HTR-8/SVneo (cell line): ENCODE measurements at places on chromosomes 2 and 18.

DNA sequence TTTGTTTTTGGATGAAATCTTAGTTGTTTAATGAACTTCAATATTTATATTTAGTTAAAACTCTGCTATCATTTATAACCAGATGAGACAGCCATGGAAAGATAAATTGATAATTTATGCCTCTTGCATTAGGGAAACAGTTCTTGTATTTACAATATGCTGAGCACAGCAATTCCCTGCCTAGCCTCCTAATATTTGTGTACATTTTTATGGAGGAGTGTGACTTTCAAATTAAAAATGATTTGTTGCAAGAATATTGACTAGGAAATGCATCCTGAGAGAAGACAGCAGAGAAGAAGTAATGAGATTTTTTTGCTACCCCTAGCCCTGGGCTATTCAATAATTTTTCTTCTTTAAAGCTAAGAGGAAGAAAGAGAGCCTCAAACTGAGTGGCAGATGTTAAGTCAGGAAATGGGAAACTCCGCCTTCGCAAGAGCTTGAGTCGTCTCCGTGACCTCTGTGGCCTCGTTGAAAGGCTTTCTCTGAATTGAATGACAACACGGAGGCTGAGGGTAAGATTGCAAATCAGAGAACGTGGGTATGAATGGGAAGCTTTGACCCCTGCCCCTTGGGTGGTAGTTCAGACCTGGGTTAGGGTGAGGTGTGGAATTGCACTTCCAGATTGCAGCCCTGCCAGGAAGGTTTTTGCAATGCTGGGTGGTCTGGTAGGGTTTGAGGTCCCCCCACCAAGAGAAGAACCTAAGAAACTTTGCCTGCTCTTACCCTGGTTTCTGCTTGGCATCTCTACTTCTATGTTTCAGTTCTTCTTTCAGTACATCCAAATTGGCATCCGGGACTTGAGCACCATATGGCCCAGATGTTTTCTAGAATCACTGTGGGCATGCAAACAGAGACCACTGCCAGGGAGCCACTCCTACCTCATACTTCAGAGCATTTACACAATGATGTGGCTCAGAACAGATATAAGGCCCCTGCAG lies 210.3 kb upstream of the RBMS1 start:
- no peak for DNase-seq

DNA sequence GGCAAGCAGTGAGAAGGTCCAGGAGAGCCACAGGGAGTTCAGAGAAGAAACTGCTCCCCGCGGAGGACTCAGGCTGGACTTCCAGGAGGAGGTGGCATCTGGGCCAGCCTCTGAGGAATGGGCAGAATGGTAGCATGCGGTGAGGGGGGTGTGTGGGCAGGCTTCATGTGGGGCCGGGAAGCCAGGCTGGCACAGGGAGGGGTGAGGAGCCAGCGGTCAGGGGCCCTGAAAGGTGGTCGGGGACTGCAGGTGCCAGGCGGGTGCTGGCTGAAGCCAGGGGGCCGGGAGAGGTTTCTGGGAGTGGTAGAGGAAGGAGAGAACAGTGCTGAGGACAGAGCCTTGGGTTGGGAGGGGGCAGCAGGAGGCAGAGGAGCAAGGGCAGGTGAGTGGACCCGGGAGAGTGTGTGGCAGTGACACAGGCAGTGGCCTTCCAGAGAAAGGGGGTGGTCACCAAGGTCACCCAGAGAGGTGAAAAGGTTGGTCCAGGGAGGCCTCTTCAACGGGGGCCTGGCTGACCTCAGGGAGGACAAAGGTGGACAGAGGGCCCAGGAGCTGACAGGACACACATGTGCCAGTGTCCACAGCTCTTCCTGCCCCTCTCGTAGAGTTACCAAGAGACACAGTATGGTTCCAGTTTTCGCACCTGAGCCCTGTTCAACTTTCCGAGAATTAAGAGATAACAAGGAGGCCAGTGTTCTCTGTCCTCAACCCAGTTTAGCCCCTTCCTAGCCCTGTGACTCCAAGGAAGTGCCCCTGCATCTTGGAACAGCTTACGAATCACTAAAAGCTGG lies 101.2 kb upstream of the ASB18 start:
- DNase-seq, result no peak

DNA sequence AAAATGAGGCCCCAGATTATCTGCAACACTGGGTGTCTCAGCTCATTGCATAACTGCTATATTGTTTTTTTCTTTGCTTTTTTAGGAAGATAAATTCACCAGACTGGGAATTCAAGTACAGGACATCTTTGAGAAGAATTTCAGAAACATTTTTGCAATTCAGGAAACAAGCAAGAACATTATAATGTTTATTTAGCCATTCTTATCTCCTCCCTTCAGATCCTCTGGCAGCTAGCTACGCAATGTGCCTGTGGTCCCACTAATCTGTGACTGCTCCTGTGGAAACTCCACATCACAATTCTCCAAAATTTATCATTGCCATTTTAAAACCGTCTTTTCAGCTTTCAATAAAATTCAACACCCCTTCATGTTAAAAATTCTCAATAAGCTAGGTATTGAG lies 126.8 kb downstream of the SP100 start:
- DNase-seq, result no peak

- peak; percentile 43 for DNase-seq
Observed at GRCh38 chr2:189836644-189837043, 52.4 kb downstream of the PMS1 start.

DNA sequence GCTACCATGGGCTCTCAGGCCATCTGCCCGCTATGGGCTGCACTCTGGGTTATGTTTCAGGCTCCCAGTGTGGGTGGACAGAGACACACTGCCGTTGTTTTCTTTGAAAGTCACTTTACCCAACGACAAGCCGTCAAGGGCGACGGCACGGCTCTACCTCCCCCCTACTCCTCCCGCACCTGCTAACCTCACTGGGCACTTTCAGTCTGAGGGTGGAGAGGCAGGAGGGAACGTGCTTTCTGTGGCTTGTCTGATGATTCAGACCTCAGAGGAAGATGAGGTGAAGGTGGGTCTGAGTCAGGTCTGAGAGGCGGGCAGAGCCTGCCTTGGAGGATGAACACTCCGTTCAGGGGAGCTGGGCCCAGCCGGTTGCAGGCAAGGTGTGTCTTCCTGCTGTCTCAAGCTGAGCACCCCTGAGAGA lies 147.6 kb upstream of the HDAC4 start:
- no peak for DNase-seq

GRCh38 chr2:96838345-96839292 lies 5.2 kb downstream of the ANKRD23 start:
- no peak for DNase-seq

DNA sequence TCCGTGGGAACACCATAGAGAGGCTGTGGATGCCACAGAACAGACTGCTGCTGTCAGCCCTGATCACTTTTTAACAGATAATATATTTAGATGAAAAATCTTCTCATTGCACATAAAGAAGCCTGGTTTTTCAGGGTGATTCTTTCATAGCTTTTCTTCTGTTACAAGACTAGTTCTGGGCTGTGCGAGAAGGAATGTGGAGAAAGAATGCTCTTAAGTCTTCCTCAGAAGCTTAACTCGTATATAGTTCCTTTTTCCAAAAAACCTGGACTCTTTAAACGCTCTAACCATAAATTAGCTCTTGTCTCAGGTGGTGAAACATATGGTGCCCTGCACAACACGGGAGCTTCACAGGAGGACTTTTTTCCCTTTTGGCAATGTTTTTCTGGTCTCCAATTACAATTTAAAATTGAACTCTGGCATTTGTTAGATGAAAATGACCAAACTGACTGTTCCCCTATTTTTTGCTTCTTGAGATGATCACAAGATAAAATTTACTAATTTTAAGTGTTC lies 125.9 kb upstream of the SMAD7 start:
- DNase-seq, result no peak

DNA sequence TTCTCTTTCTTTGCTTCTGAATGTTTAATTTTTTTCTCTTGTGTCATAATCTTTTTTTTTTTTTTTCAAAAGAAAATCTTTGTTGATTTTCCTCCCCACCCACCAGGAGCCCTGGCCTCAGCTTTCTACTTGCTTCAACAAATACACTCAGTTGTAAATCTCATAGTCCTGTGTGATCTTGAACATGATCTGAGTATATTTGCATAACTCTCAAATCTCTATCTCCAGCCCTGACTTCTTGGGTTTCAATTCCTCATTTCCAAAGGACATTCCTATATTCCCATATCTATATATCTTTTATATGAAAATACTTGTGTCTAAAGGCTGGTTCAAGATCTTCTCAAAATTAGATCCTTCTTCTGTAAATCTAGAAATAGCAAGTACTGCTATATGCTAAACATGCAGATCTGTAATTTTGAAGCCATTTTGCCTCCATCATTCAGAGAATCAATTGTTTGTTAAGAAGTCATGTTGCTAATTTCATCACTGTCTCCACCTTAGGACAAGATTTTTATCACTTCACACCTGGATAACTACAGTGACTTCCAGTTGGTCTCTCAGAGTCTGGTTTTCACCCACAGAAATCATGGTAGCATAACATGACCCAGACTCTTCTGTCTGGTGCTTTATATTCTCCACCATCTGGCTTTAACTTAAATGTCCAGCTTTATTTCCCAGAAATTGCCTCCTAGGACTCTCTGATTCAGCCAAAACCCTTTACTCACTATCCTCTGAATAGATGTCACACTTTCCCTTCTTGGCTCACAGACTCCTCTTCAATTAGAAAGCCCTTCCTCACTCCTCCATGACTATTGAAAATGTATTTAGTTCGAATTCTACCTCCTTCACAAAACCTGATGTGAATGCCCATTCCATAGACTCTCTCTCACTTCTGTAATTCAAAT lies 98.1 kb downstream of the ZEB2 start:
- DNase-seq, result no peak

- DNase-seq, result no peak
Observed at GRCh38 chr2:99255491-99256318, at the start of gene LYG2. TSS of gene LYG2 (minus strand) at chr2:99255666. CDS start at chr2:99254260, 1,406 bp downstream.

DNA sequence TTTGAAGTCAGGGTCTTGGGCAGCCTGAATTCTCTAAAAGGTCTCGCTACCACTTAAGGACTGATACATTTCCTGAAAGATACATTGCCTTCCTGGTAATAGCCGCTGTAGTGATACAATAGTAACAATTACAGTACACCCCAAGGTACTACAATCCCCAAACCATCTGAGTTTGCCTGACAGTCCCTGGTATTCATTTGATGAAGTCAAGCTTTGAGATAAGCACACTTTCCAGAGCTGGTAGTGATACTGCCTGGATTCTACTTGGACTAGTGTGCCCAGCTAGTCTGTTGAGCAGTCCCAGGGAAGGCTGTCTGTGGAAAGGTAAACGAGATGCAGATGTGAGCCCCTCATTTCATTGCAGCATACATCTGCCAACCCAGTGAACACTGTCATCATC lies 24.4 kb upstream of the ITGB6 start:
- DNase-seq, result no peak

- DNase-seq, result no peak
Observed at GRCh38 chr2:168499500-168499899, 43.4 kb downstream of the CERS6 start.

- DNase-seq, result no peak
Observed at GRCh38 chr2:65350651-65351056, 81.7 kb downstream of the SPRED2 start.

- no peak for DNase-seq
Observed at GRCh38 chr18:23992089-23992940, 22.2 kb upstream of the TTC39C start.

GRCh38 chr2:173982918-173983317 lies 17.7 kb upstream of the SP3 start:
- DNase-seq, result no peak
